ENCODE measurements at places on chromosomes 2 and 18.

DNA sequence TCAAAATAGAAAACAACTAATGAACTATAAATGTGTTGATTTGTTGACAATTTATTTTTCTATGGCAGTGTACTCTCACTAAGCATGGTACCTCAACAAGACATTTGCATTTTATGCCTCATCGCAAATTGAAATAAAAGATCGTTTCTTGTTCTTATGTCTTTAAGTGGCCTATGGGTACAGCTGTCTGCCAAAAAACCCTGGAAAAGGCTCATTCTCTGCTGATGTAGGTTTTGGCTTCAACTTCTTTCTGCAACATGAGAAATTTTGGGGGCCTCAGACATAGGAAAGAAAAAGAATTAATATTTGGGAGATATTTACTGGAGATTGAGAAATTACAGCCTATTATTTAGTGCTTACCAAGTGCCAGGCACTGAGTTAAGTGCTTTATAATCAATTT lies 205.1 kb upstream of the DPP10 start:
- DNase-seq = no peak
- no peaks in the 10 kb centered on the region for H3K27me3 ChIP-seq
- no peak overlapping the region for H3K4me3 ChIP-seq
- no peak overlapping the region for H3K27ac ChIP-seq
- no peaks in the 10 kb centered on the region for H3K36me3 ChIP-seq

DNA sequence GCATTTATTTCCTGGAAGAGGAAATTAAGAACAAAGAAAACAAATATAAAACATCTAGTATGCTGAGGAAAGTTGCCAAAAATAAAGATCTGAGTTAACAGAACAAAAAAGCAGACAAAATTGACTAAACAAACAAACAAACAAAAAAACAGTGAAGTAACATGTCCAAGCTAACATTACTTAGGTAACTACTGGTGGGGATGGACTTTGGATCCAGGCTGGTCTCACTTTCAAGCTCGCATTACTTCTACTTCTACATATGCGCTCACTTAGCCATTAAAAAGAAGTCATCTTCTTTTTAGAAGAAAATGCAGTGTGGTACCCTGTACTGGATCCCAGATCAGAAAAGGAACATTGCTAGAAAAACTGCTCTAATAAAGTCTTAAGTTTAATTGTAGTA lies 358.9 kb downstream of the NCKAP5 start:
- H3K36me3 ChIP-seq = no peaks in the 10 kb centered on the region
- H3K4me3 ChIP-seq = no peak overlapping the region
- H3K27me3 ChIP-seq = no peaks in the 10 kb centered on the region

- H3K4me1 ChIP-seq = peaks cover 70% of the 10 kb centered on the region
- H3K27ac ChIP-seq = peak overlapping the region; percentile 73
- no peak overlapping the region for H3K4me3 ChIP-seq
Measured at GRCh38 chr18:48993586-48993985, 42.8 kb upstream of the SMAD7 start.

GRCh38 chr2:75592030-75592429 lies 31.3 kb upstream of the EVA1A start:
- H3K27me3 ChIP-seq = no peaks in the 10 kb centered on the region
- no peaks in the 10 kb centered on the region for H3K36me3 ChIP-seq
- peak; percentile 86 for DNase-seq

GRCh38 chr2:207950063-207950760 lies 75.1 kb downstream of the PLEKHM3 start:
- no peak overlapping the region for H3K4me3 ChIP-seq
- peak; percentile 4 for DNase-seq
- no peak overlapping the region for H3K27ac ChIP-seq
- no peaks in the 10 kb centered on the region for H3K27me3 ChIP-seq
- no peaks in the 10 kb centered on the region for H3K36me3 ChIP-seq

- no peaks in the 10 kb centered on the region for H3K36me3 ChIP-seq
- no peak overlapping the region for H3K27ac ChIP-seq
- no peak for DNase-seq
- H3K27me3 ChIP-seq = no peaks in the 10 kb centered on the region
Measured at GRCh38 chr2:46377666-46378560, 80.7 kb downstream of the EPAS1 start.

DNA sequence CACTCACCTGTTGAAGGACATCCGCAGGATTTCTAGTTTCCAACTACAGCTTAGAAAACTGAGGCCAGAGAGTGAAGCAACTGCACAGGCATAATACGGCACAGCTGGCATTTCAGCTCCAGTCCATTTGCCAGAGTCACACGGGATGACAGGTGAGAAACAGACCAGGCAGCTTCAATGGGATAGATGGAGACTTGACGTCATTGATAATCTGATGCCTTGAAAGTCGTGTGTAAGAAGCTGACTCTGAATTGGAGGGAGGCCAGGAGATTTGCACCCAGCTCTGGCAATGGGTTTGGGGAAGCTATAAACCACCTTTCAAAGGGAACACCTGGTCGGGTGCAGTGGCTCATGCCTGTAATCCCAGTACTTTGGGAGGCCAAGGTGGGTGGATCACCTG lies 12.4 kb upstream of the DNMT3A start:
- no peak overlapping the region for H3K27ac ChIP-seq
- no peaks in the 10 kb centered on the region for H3K36me3 ChIP-seq
- H3K27me3 ChIP-seq = no peaks in the 10 kb centered on the region
- H3K4me1 ChIP-seq = peaks cover 4% of the 10 kb centered on the region
- no peak overlapping the region for H3K4me3 ChIP-seq

GRCh38 chr2:212904646-212905045 lies 246.8 kb downstream of the IKZF2 start:
- H3K27me3 ChIP-seq = no peaks in the 10 kb centered on the region
- H3K4me3 ChIP-seq = no peak overlapping the region
- H3K27ac ChIP-seq = no peak overlapping the region
- DNase-seq = no peak
- no peaks in the 10 kb centered on the region for H3K4me1 ChIP-seq

DNA sequence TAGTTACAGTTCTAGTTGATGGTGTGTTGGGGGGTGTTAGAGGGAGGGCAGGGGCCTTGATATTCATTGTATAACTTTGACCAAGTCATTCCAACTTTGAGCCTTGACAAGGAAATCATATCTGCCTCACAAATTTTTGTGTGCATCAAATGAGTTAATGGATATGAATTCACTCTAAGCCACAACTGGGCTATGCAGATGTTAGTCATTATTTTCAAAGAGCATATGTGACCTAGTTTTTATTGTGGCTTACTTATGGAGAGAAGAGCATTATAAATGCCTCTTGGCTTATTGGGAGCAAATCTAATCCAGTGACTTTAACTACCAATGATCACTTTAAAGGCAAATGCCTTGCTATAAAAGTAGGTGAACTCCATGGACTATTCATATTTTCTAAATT lies 250.2 kb downstream of the LPIN1 start:
- peaks cover 2% of the 10 kb centered on the region for H3K4me1 ChIP-seq
- DNase-seq = peak; percentile 69
- no peaks in the 10 kb centered on the region for H3K27me3 ChIP-seq
- no peak overlapping the region for H3K27ac ChIP-seq
- H3K36me3 ChIP-seq = no peaks in the 10 kb centered on the region

- no peaks in the 10 kb centered on the region for H3K27me3 ChIP-seq
- H3K4me3 ChIP-seq = peak overlapping the region; percentile 99
- peak; percentile 49 for DNase-seq
- H3K36me3 ChIP-seq = no peaks in the 10 kb centered on the region
- H3K4me1 ChIP-seq = peaks cover 4% of the 10 kb centered on the region
Measured at GRCh38 chr2:65128297-65129190, 1.4 kb downstream of the RAB1A start.

- no peak overlapping the region for H3K4me3 ChIP-seq
- no peaks in the 10 kb centered on the region for H3K4me1 ChIP-seq
- H3K27me3 ChIP-seq = no peaks in the 10 kb centered on the region
- H3K27ac ChIP-seq = no peak overlapping the region
Measured at GRCh38 chr2:731711-732110, 54.5 kb upstream of the TMEM18 start.

GRCh38 chr18:77063260-77063659 lies 69.3 kb downstream of the MBP start:
- DNase-seq = peak; percentile 76
- no peak overlapping the region for H3K4me3 ChIP-seq
- no peaks in the 10 kb centered on the region for H3K36me3 ChIP-seq

GRCh38 chr2:10086950-10087349 lies 6.7 kb upstream of the CYS1 start:
- no peak overlapping the region for H3K27ac ChIP-seq
- no peak for DNase-seq
- H3K36me3 ChIP-seq = no peaks in the 10 kb centered on the region
- H3K4me1 ChIP-seq = no peaks in the 10 kb centered on the region
- no peak overlapping the region for H3K4me3 ChIP-seq
- peaks cover 48% of the 10 kb centered on the region for H3K27me3 ChIP-seq

DNA sequence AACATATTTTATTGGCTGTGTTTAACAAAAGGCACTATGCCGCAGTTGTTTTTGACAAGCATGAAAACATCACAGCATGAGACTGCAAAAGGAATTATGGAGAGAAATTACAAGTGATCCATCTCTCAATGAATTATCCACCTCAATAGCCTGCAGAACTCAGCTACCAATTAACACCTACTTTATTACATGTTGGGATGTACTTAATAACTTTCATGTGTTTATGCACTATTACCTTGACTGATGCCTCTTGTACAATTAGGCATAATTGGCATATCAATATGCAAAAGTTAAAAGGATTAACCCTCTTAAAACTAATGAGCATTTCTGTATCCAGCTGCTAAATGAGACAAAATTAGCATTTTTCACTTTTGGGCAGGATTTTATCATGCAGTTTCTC lies 27.8 kb downstream of the ARHGAP15 start:
- H3K27me3 ChIP-seq = peaks cover 15% of the 10 kb centered on the region
- DNase-seq = no peak
- H3K36me3 ChIP-seq = no peaks in the 10 kb centered on the region
- H3K27ac ChIP-seq = no peak overlapping the region
- no peaks in the 10 kb centered on the region for H3K4me1 ChIP-seq

GRCh38 chr2:937530-937929 lies 13.1 kb upstream of the SNTG2 start:
- peak overlapping the region; percentile 61 for H3K27ac ChIP-seq
- H3K4me1 ChIP-seq = peaks cover 3% of the 10 kb centered on the region
- H3K4me3 ChIP-seq = no peak overlapping the region
- DNase-seq = no peak
- no peaks in the 10 kb centered on the region for H3K36me3 ChIP-seq

GRCh38 chr18:28794459-28795245 lies 617.7 kb upstream of the CDH2 start:
- no peaks in the 10 kb centered on the region for H3K27me3 ChIP-seq
- no peaks in the 10 kb centered on the region for H3K36me3 ChIP-seq
- H3K4me3 ChIP-seq = no peak overlapping the region
- peak; percentile 87 for DNase-seq

- no peaks in the 10 kb centered on the region for H3K4me1 ChIP-seq
- peaks cover 4% of the 10 kb centered on the region for H3K36me3 ChIP-seq
- H3K27ac ChIP-seq = no peak overlapping the region
- no peak for DNase-seq
- no peak overlapping the region for H3K4me3 ChIP-seq
Measured at GRCh38 chr2:170020777-170021176, 157.2 kb upstream of the MYO3B start.

- H3K4me3 ChIP-seq = no peak overlapping the region
- H3K27ac ChIP-seq = no peak overlapping the region
- no peaks in the 10 kb centered on the region for H3K4me1 ChIP-seq
- peaks cover 12% of the 10 kb centered on the region for H3K36me3 ChIP-seq
Measured at GRCh38 chr2:45545943-45546342, 65.1 kb downstream of the SRBD1 start.

DNA sequence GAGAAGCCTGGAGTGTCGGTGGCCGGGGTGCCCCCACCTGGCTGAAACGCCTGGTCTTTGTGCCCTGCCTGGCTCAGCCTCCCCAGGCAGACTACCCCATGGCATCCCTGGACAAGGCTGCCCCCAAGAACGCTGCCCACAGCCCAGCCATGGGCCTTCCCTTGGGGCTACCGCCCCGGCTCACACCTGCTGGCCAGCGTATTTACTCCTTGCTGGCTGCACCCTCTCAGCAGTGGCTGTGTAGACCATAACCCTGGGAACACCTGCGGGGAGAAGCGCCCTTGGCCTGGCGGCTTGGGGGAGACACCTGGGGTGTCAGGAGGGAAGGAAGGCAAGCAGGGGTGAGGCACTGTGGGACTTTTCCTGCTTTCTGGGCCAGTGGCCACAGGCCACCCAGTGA lies 17.3 kb downstream of the CAPN10 start:
- no peaks in the 10 kb centered on the region for H3K36me3 ChIP-seq
- H3K4me3 ChIP-seq = no peak overlapping the region
- no peak for DNase-seq
- H3K27me3 ChIP-seq = no peaks in the 10 kb centered on the region
- no peaks in the 10 kb centered on the region for H3K4me1 ChIP-seq

DNA sequence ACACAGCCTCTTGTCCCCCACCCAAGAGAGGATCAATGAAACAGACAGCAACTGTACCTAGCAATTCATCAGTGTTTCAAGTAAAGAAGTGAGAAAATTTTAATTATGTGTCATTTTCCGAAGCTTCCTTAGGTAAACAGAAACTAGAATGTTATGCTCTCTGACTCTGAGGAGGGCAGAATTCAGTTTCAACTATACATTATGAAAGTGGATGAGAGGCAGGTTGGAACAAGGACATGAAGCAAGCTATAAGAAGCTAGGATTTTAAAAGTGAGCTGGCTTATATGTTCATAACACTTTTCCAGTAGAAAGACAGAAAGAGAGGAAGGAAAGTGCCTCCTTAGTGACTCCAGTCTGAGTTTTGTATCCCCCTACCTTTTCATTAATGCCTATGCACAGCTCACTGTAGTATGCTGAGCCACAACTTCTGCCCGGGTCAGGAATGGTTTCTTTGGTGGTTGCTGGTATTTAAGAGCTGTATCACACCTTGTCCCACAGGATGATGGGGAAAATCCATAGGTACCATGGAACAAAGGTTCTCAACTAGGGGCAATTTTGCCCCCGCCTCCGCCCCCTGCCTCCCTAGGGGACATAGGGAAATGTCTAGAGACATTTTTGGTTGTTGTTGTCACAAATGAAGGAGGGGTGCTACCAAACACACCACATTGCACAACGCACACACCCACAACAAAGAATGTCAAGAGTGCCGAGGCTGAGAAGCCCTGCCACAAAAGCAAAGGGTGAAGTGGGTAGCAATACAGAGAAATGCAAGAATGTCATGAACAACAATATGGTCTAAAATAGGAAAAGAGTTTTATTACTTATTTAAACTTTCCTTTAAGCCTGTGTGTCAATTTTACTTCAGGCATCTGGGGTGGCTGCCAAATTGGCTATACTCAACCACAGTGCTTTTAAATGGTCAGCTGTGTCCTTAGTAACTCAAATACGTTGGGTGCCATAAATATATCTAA lies 161.0 kb upstream of the ZFP36L2 start:
- H3K4me3 ChIP-seq = no peak overlapping the region
- H3K27ac ChIP-seq = no peak overlapping the region
- peaks cover 6% of the 10 kb centered on the region for H3K4me1 ChIP-seq

DNA sequence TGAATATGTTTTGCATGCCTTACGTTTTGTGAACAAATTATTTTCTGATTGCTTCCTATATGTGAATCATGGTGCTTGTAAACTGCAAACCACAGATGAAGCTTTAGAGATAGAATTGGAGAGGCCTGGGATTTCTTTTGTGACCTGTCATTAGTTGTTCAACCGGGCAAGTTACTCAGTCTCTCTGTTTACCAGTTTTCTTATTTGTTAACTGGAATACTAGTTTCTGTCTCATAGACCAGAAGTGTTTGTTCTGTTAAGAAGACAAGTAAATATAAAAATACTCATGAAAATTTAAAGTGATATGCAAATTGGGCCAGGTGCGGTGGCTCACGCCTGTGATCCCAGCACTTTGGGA lies 27.3 kb downstream of the DGKD start:
- no peak overlapping the region for H3K27ac ChIP-seq
- peaks cover 6% of the 10 kb centered on the region for H3K4me1 ChIP-seq
- no peak overlapping the region for H3K4me3 ChIP-seq
- DNase-seq = no peak
- no peaks in the 10 kb centered on the region for H3K36me3 ChIP-seq
- H3K27me3 ChIP-seq = no peaks in the 10 kb centered on the region

Measured in astrocyte (in vitro differentiated cells and primary cell).